ENCODE measurements at places on chromosomes 11 and 22.

GRCh38 chr11:76456571-76456970 lies 11.8 kb downstream of the EMSY start:
- DNase-seq: no peak

DNA sequence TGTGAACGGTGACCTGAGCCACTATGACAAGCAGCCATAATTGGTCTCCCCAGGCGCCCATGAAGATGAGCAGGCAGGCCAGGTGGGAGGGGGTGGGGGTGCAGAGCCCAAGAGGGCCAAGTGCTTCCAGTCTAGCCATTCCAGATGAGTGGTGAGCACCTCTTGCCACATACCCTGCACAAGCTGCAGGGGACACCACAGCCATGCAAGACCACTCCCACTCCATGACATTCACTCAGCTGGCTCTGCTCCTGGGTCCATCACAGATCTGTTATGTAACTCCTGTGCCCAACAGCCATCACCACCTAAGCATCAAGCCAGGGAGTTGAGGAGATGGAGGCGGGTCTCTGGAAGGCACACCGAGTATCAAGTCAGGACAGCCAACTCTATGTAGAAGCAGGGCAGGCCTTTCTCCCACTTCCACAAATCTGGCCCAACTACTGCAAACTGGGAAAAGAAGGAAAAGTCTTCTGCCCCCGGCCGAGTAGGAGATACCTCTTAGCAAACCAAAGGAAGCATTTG lies 8.4 kb downstream of the TMEM184B start:
- no peak for DNase-seq

DNA sequence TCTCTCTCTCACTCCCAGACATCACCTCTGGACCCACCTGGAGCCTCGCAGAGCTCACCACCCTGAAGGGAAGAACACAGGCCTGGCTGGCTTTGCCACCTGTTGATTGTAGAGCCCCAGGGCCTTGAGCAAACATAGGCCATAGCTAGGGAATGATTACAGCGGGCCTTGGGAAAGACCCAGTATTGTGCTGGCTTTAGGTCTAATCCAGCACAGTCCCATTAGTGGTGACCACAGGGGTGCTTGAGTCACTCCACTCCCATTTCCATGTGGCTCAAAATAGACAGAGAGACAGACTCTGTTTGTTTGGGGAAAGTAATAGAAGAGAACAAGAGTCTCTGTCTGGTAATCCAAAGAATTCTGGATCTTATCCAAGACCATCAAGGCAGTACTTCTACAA lies 42.7 kb upstream of the FAM181B start:
- DNase-seq: no peak

DNA sequence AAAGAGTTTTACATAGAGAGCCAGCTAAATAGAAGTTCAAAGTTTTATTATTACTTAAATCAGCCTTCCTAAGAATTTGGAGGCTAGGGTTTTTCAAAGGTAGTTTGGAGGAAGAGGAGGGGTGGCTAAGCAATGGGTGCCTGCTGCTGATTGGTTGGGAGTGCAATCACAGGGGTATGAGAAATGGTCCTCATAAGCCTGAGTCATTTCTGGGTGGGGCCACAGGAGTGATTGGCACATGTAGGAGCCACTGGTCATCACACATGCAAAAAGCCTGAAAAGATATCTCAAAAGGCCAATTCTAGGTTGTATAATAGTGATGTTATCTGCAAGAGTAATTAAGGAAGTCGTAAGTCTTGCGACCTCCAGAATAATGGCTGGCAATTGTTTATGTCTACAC lies 12.9 kb downstream of the OR51L1 start:
- DNase-seq: no peak

GRCh38 chr11:27406498-27407354 lies 43.7 kb upstream of the CCDC34 start:
- no peak for DNase-seq

DNA sequence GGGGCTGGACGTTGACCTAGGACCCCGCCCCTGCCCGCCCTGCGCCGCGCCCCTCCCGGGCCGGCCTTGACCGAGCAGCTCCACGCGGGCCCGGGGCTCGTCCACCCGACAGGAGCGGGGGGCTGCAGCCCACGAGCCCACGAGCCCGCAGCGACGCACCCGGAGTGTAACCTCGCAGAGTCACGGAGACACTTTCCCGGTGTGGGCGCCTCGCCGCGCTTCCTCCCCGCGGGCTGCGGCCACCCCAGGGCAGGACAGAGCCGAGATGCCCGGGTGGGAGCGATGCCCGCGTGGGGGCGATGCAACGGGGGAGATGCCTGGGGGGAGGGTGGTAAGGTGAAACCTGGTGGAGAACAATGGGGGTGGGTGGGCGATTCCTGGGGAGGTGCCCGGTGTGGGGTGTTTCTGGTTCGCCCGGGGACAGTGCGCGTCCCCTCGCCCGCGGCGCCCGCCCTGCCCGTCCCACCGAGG lies 4.9 kb upstream of the ZBED4 start:
- DNase-seq: no peak

DNA sequence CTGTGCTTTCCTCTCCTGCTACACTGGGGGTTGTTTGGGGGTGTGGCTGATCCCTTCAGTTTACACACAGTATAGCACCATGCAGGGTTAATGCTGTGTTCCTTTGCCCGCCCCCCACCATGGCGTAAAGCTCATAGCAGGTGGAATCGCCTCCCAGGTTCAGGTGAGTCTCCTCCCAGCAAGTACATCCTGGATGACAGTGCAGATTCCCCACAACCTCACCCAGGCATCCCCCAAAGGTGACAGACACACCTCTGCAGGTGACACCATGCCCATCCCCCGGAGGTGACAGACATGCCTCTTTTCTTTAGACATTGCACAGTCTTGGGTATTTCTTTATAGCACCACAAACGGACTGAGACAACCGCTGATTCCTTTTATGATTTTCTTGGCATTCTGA lies 343.7 kb downstream of the BRD1 start:
- no peak for DNase-seq

- no peak for DNase-seq
Measured at GRCh38 chr11:123484448-123484847, 54.4 kb downstream of the GRAMD1B start.

- DNase-seq: no peak
Measured at GRCh38 chr11:12441231-12441861, 64.0 kb downstream of the PARVA start.

- DNase-seq: no peak
Measured at GRCh38 chr11:18727479-18728236, 1.7 kb upstream of the IGSF22 start.

DNA sequence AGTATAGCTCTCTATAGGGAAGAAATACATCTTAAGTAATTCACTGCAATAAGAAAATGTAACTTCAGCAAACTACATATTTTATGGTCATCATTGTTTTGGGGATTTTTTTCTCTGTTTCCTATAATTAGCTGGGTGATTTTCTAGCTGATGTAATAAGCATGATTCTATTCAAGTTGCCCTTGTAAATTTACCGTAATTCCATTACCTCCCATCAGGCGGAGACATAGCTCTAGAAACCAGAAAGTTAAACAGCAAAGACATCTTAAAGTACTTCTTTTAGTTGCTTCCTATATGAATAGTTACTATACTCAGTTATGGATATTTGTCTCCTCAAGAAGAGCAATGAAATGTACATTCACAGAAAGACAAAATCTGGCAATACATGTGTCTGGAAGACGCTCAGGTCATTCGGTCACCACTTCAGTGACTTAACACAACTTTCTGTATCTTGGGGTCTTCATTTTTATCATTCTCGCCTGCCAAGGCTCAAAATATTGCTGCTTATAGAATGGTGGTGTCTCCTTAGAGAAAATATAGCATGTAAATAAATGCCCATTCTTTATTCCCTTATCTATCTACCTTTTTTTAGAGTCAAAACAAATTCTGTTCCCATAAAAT lies 239.9 kb upstream of the ZC3H12C start:
- DNase-seq: no peak

DNA sequence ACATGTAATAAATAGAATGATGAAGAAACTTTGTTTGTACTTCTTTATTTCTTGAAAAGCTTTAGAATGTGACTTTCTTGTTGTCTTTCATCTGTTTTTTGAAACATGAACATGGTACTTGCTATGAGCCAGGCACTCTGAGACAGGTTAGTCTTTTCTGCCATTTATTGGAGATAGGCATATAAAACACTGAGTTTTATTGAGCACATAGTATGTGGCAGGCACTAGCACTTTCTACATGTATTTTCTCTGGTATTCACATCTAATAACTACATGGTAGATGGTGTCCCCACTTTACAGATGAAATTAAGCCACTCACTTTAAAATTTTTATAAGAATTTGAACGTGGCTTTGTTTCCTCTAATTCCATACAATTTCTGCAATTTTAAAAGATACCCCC lies 7.7 kb upstream of the ANKRD42 start:
- no peak for DNase-seq

DNA sequence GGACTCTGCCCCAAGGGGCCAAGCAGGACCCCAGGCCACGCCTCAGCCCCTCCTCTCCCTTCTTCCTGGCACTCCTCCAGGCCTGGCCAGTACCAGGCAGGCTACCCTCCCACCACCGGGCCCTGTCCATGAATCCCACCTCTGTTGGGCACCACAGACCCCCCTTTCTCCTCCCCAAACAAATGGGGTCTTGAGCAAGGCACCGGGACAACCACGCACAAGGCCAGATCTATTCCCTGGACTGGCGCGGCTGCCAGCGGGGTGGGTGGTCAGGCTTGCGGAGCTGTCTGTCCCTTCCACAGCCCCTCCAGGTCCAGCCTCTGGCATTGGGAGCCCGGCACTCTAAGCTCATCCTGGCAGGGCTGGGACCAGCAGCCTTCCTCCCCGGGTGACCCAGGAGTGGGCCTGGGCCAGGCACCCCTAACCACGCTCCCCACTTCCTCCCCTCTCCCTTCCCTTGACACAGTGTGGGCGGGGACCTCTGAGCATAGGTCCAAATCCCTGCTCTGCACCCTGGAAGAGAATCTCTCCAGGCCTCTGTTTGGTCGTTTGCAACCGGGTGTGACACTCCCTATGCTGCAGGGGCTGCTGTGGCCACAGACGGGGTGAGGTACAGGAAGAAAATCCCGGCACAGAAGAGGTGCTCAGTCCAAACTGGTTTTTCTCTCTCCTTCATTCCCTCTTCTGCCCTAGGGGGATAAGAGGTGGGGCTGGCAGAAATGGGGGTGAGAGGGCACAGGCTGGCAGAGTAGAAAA lies 14.6 kb downstream of the ELFN2 start:
- DNase-seq: no peak
